Fibroblast of lung (primary cell): ENCODE measurements at places on chromosomes 3 and 15. TPM values are rescaled to one million over a fixed set of nuclear protein-coding genes. Genes with fewer than 3 reads are reported as not detected.

- H3K4me1 ChIP-seq = peaks cover 4% of the 10 kb centered on the region
- H3K27me3 ChIP-seq = no peaks in the 10 kb centered on the region
- no peak for DNase-seq
- H3K36me3 ChIP-seq = no peaks in the 10 kb centered on the region
- H3K27ac ChIP-seq = no peak overlapping the region
Measured at GRCh38 chr3:185046164-185046515, 106.7 kb downstream of the C3orf70 start.

- no peak for DNase-seq
- no peak overlapping the region for H3K4me3 ChIP-seq
- no peaks in the 10 kb centered on the region for H3K27me3 ChIP-seq
- H3K27ac ChIP-seq = no peak overlapping the region
- H3K4me1 ChIP-seq = peaks cover 7% of the 10 kb centered on the region
Measured at GRCh38 chr3:73516631-73517030, 108.1 kb downstream of the PDZRN3 start.

- H3K27me3 ChIP-seq = peaks cover 10% of the 10 kb centered on the region
- H3K27ac ChIP-seq = no peak within 1 kb of the TSS
- H3K36me3 ChIP-seq = no peaks in the 10 kb centered on the region
- DNase-seq = peak; percentile 76
- peak within 1 kb of the TSS; percentile 80 for H3K4me3 ChIP-seq
Measured at GRCh38 chr3:152834776-152835600, at the start of gene P2RY1. Gene P2RY1, plus strand, starts transcription at chr3:152835131. Its CDS starts 652 bp downstream, at chr3:152835783.

GRCh38 chr15:90838544-90838943, 29.8 kb upstream of the FURIN start:
- H3K27me3 ChIP-seq = no peaks in the 10 kb centered on the region
- H3K27ac ChIP-seq = no peak overlapping the region
- H3K4me3 ChIP-seq = no peak overlapping the region

- no peak overlapping the region for H3K4me3 ChIP-seq
- peaks cover 4% of the 10 kb centered on the region for H3K4me1 ChIP-seq
- no peaks in the 10 kb centered on the region for H3K36me3 ChIP-seq
Measured at GRCh38 chr15:29942143-29942542, 119.9 kb upstream of the TJP1 start.

DNA sequence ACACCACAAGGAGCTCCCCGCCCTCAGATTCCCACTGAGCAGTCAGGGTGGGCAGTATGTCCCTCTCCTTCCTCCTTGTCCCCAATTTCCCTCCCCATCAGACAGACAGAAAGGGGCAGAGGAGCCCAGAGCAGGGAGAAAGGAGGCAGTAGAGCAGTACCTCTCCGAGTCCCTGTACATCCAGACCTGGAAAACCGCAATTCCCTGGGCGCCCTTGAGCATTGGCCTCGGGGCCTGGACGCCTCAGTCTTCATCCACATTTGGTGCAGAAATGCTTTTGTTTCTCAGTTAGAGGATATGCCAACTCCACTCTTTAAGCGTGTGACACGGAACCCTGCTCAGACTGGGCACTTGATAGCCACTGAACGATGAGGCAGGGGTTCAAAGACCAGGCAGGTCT, 5.9 kb downstream of the ISG20 start:
- no peak for DNase-seq
- no peaks in the 10 kb centered on the region for H3K36me3 ChIP-seq
- H3K4me1 ChIP-seq = peaks cover 9% of the 10 kb centered on the region
- H3K4me3 ChIP-seq = no peak overlapping the region

DNA sequence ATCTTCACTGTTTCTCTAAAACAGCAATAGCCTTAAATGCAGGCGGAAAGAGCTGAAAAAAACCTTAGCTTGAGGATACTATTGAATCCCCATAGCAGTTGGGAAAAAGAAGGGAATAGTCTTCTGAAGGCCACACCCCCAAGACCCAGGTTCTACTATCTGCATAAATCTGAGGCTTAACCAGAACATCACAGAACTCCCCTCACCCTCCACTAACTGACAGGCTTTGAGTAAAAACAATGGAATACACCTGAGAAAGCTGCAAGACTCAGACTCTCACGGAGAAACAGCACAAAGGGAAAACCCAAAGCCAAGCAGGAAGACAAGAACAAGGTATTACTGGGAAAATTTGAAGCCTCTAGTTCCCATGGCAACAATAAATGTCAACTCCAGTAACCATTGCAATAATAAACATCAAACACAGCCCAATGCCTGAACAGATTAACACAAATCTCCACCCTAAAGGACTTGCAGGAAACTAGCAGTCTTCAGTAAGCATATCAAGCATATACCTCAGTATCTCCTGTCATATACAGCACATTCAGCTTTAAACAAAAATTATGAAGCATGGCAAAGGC, 56.4 kb downstream of the TMCC1 start:
- no peak overlapping the region for H3K27ac ChIP-seq
- H3K36me3 ChIP-seq = no peaks in the 10 kb centered on the region
- no peak overlapping the region for H3K4me3 ChIP-seq
- DNase-seq = peak; percentile 33
- no peaks in the 10 kb centered on the region for H3K27me3 ChIP-seq

Gene MAPKBP1
- 12.6 and 20.8 TPM in 2 replicates for total RNA-seq

Gene MEGF11
- under 0.01 TPM in 1 of 2 replicates, not detected in the other for total RNA-seq

Gene POPDC2
- total RNA-seq = 0.17 and 0.26 TPM in 2 replicates

Gene ADGRG7
- not detected in 2 replicates for total RNA-seq

Gene TMEM207
- not detected in 2 replicates for total RNA-seq
